ENCODE measurements at places on chromosomes 6 and 20. TPM values are rescaled to one million over a fixed set of nuclear protein-coding genes. Genes with fewer than 3 reads are reported as not detected.

GRCh38 chr20:57650756-57651483 is 30.7 kb upstream of the ZBP1 start:
- H3K4me3 ChIP-seq: no peak overlapping the region
- H3K36me3 ChIP-seq: peaks cover 37% of the 10 kb centered on the region
- H3K4me1 ChIP-seq: no peaks in the 10 kb centered on the region
- peak; percentile 13 for DNase-seq
- H3K27me3 ChIP-seq: no peaks in the 10 kb centered on the region

GRCh38 chr20:47326658-47327268 is 29.7 kb downstream of the ZMYND8 start:
- H3K4me3 ChIP-seq: no peak overlapping the region
- H3K36me3 ChIP-seq: no peaks in the 10 kb centered on the region
- no peaks in the 10 kb centered on the region for H3K27me3 ChIP-seq
- H3K27ac ChIP-seq: peak overlapping the region; percentile 89
- DNase-seq: no peak

DNA sequence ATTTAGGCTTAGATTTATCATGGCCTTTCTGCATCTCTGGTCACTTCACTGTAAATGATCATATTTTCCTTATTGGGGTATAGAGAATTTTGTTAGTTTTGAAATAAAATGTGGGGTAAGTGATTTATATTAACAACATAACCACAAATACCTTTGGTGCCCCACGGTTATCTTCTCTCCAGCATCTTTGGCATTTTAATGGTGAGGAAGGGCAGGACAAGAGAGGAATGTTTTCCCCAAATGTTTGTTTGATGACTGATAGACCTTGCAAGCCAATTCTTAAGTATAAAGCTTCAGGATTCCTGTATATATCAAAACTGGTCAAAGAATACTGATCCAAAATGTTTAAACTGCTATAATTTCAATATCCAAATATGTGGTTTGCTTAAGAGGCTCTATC is 171.6 kb upstream of the SMLR1 start:
- no peaks in the 10 kb centered on the region for H3K4me1 ChIP-seq
- no peaks in the 10 kb centered on the region for H3K27me3 ChIP-seq
- DNase-seq: no peak
- H3K36me3 ChIP-seq: no peaks in the 10 kb centered on the region
- no peak overlapping the region for H3K27ac ChIP-seq

ARMH2 gene
- not detected for total RNA-seq

All from upper lobe of left lung (tissue), 6 donors.